CD4-positive, alpha-beta T cell treated with Interleukin-10 for 1 hour (primary cell): ENCODE measurements at places on chromosomes 7 and 10.

DNA sequence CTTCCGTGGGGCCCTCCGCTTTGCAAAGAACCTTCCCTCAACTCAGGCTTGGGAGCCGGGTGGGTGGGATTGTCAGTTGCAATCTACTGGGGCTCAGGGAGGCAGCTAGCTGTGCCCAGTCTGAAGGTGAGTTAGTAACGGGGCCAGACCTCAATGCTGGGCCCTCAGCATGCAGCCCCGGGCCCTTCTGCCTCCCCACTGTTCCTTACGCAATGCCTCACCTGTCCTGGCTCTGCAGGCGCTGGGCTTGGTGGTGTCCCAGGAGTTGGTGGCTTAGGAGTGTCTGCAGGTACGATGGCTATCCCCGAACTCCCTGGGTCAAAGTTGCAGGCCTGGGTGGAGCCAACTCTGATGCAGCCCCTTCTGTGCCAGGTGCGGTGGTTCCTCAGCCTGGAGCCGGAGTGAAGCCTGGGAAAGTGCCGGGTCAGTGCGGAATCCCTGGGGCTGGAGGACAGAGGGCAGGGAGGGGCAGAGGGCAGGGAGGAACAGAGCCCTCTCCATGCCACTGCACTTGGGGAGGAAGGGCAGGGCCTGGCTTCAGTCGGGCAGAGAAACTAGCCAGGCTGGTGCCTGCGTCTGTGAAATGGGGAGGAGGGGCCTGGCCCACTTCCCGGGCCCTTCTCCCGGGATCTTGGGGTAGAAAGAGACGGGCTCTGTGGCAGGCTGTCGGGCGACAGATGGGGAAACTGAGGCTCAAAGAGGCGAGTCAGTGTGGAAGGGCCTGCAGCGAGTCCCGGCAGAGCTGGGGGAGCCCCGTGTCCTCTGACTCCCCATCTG lies 15.0 kb downstream of the ELN start:
- no peak for DNase-seq

- DNase-seq = no peak
These were observed 130.0 kb upstream of the EEPD1 start for GRCh38 chr7:36023033-36023560.

GRCh38 chr10:110017052-110017451 lies 9.3 kb downstream of the ADD3 start:
- no peak for DNase-seq

DNA sequence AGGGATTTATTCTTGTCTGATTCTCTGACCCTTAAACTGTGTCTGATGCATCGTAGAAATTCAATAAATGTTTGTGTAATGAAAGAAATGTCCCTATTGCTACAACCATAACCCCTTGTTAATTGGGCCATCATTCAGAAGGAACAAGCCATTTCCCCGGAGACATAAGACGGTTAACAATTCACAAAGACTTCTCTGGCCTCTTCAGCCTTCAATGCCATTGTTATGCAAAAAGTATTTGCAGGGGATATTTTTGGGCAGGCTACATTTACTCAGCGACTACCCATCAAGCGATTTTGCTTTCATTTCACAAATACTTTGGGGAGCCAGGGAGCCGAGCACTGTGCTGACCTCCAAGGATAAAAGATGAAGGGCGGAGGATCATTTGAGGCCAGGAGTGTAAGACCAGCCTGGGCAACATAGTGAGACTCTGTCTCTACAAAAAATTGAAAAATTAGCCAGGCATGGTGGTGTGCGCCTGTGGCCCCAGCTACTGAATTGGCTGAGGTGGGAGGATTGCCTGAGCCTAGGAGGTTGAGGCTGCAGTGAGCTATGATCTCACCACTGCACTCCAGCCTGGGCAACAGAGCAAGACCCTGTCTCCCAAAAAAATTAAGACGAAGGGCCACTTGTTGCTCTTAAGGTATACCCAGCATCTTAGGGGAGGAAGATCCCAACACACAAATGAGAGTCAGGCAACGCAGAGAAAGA lies 20.0 kb upstream of the SDK1 start:
- DNase-seq = no peak

DNA sequence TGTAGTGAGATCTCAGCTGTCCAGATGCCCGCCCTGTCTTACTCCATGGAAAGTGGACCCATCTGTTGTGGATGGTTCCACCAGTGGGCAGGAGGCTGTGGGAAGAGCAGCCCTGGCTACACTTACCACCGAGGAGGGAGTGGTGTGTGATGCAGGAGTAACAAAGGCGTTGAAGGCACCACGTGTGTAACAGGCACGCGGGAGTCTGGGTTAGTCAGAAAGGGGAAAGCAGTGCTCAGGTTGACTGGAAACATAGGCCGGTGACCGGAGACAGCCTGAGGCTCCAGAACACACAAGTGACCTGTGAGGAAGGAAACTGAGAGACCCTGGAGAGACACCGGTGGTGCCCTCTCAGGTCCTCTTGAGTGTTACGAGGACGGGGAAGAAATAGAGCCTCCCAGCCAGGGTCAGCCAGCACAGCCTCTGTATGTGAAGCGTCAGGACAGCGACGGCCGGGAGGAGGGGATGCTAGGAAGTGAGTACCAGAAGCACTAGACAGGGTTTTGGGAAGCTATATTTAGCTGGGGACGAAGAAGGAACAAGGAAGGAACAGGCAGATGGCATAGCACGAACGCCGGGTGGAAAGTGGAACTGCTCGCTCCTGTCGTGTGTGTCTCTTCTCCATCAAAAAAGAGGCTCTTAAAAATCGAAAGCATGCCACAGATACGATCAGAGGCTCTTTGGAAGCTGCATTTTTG lies 51.7 kb downstream of the DAGLB start:
- DNase-seq = no peak

GRCh38 chr7:105587909-105588635 lies 6.8 kb upstream of the EFCAB10 start:
- no peak for DNase-seq
